ENCODE measurements at places on chromosomes 7 and 10.

GRCh38 chr7:24905996-24906770 is 73.8 kb downstream of the OSBPL3 start:
- DNase-seq, result no peak

- DNase-seq, result no peak
These were observed 410.7 kb downstream of the POM121L12 start for GRCh38 chr7:53446170-53446569.

- DNase-seq, result no peak
These were observed 6.1 kb upstream of the LAMB4 start for GRCh38 chr7:108136191-108136688.

DNA sequence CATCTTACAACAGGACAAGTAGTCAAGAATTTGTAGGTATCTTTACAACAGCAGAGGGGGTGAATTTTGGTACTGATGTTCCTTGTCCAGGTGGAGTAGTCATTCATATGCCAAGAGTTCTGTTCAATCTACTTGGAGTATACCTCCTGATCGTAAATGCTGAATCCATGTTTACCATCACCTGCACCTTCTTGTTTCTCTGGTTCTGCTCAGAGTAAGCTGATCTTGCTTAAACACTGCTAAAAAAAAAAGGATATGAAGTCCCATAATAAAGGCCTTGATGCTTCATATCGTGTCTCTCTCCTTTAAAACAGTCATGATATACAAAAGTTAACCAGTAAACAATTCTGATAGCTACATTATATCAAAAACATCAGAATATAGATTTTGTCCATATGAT is 45.3 kb upstream of the FOXP2 start:
- no peak for DNase-seq

- no peak for DNase-seq
These were observed 14.6 kb downstream of the WBP1L start for GRCh38 chr10:102758240-102758932.

DNA sequence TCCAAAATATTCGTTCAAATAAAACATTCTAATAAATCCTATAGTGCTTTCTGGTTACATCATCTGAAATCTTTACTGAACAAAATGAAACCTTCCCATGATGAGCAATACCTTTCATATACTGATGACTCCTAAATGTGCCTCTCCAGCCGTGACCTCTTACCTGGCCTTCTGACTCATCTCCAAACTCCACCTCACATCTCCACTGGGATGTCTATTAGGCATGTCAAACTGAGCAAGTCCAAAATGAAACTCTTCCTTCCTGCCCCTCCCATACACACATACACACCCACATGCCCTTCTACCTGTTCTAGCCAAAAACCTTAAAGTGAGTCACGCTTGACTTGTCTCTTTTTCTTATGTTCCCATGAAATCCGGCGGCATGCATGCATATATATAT is 22.9 kb downstream of the GSAP start:
- no peak for DNase-seq

- DNase-seq, result no peak
These were observed 110.0 kb upstream of the PDLIM1 start for GRCh38 chr10:95400787-95401186.

DNA sequence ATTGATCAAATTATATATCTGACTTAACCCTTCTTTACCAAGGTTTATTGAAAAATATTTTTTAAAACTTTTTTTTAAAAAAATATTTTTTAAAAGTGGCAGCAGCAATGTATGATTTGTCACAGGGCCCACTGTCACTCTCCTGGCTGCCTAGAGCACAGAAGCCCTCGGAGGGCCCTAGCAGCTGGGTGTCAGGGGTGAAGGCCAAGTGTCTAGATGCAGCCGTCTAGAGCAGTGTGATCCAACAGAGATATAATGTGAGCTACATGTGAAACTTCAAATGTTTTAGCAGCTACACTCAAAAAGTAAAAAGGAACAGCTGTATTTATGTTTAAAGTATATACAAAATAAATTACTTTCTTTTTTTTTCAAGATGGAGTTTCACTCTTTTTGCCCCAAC is 112.7 kb downstream of the ARHGAP22 start:
- no peak for DNase-seq

GRCh38 chr7:139648941-139649425 is 125.5 kb downstream of the CLEC2L start:
- DNase-seq, result no peak

DNA sequence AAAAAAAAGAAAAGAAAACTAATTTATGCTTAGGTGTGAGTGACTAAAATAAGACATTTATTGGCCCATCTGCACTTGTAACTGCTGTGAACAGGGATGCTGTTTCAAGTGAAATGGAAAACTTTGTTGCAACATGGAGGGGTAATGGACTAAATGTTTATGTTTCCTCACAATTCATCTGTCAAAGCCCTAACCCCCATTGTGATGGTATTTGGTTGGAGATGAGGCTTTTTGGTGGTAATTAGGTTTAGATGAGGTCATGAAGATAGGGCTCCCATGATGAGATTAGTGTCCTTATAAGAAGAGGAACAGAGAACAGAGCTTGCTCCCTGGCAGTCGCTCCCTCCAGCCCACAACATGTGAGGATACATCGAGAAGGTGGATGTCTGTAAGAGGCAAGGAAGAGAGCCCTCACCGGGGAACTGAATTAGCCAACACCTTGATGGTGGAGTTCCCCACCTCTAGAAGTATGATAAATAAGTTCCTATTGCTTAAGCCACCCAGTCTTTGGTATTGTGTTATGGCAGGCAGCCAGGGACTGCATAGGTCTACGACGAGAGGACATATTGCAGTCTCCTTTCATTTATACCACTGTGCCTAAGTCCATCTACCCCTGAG is 28.6 kb upstream of the VCL start:
- no peak for DNase-seq

DNA sequence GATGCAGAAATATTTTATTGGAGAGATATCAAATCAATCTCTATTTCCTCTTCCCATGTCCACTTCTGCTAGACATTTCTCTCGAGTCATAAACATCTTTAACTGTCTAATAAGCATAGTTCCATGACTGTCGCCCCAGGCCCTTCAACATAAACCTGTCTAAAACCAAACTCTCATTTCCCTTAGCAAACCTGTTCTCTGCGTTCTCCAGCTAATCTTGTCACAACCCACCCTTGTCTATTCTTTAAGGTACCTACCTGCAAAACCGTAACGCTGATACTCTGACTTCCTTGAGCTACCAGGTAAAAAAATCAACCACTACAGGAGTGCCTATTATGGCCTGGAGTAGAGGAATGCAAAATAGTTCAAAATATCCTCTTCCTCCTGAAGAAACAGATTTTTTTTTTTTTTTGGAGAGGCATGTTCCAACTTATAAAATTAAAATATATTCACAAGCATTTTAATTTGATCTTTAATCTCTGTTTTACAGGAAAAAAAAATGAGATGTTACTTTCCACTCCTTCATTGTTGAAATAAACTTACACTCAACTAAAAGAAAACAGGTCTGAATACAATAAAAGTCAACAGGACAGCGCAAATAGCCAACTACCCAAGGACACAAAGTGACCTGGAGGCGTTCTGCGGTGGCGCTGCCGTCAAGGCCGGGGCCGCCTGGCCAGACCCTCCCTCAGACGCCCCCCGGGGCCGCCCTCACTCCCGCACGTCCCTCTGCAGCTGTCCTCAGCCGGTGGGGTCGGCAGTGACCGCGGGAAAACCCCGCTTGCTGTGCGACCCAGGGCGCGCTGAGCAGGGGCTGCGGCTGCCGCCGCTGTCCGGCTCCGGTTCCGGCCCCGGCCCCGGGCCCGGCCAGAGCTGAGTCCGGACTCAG is 765 bp downstream of the SLC25A40 start:
- no peak for DNase-seq

GRCh38 chr7:133934262-133934976 is 192.7 kb upstream of the LRGUK start:
- DNase-seq, result no peak

- no peak for DNase-seq
These were observed 124.4 kb downstream of the AMPH start for GRCh38 chr7:38506756-38507155.

GRCh38 chr10:75170215-75170614 is 40.4 kb upstream of the VDAC2 start:
- no peak for DNase-seq

GRCh38 chr7:107387573-107388219 is 82.2 kb upstream of the GPR22 start:
- no peak for DNase-seq

DNA sequence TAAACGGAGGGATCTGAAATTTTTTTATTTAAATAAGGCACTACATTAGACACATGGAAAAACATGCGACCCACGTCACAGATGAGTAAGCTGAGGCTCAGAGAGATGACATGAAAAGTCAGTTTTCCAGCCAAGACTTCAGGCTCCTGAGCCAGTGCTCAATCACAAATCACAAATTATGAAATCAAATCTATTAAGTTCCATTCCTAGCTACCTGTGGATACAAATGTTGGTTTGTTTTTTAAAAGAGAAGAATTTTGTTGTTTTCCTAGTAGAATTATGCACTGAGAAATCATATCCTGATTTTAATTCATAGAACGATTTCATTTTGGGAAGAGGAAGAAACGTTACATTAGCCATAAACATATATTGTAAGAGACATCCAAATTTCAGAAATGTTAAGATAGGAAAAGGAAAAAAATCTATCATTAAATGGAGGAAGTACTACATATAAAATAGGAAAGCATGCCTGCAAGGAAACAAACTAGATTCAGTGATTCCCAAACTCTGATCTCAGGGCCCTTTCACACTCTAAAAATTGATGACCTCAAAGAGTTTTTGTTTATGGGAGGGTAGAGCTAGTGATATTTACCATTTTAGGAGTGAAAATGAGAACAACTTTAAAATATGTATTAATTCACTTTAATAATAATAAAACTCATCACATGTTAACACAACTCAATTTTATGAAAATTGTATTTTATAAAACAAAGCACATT is 340.4 kb downstream of the PARD3 start:
- no peak for DNase-seq

DNA sequence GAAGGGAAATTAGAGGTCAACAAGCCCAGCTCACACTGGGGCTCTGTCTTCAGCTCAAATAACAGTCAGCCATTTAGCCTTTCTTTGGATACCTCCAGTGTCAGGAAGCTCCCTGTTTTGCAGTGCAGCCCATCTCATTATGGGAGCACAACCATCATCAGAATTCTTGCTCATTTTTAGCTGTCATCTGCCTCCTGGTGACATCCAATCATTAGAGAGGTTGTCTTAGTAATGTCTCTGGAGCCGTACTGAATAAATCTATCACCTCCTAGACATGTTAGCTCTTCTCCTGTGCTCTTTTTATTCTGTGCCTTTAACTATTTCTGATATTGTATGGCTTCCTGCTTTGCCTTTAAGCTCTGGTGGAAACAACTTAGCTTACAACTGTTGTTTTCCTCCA is 74.5 kb downstream of the CHRM2 start:
- no peak for DNase-seq

DNA sequence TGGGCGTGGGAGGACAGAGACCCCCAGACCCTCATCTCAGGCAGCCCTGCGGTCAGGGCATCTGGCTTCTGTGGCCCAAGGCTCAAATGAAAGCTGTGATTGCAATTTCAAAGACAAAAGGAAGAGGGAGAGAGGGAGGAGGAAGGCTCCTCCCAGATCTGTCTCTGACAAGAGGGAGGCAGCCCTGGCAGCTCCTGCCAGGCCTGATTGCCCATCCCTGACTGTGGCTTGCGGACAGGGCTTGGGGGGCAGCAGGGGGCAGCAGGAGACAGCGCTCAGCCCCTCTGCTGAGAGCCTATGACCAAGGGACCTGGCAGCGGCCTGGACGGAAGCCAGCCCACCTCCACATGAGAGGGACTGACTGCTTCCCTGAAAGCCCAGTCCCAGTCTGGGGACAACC is 91.8 kb downstream of the PTPRN2 start:
- no peak for DNase-seq

GRCh38 chr7:50801907-50802306 is 19.2 kb upstream of the GRB10 start:
- no peak for DNase-seq

- no peak for DNase-seq
These were observed 258.7 kb downstream of the AUTS2 start for GRCh38 chr7:69857014-69857413.

DNA sequence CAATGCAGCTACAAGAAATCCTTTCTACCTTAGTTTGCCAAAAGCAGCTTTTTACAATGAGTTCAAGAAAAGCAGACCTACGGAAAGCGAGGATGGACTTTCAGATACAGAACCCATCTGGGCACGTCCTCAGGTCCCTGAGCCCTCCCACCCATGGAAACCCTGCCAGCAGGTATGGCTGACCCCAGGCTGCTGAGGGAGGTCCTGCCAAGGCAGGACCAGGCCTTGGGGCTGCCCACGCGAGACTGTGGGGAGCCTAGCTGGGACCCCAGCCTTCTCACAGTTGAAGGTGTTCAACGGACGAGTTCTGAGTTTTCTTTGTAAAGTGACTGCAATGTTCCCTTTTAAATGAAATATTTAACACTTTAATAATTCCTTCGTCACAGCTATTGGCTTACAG is 245.0 kb downstream of the MGMT start:
- no peak for DNase-seq

DNA sequence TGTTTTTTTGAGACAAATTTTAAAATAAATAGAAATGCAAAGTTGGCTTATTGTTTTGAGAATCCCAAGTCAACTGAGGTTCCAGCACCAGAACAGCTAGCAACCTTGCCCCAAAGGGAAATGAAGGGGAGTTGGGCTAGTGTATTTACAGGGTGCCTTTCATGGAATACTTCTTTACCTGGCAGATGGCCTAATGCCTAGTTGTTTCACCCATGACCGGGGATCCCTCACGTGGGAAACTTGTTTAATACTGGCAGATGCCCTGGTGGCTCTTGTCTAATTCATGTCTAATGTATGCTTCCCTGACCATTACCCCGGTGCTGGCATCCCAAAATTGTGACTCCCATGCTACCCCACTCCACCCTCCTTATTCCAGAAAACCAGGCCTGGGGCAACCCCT is 861.1 kb upstream of the ZWINT start:
- DNase-seq, result no peak

DNA sequence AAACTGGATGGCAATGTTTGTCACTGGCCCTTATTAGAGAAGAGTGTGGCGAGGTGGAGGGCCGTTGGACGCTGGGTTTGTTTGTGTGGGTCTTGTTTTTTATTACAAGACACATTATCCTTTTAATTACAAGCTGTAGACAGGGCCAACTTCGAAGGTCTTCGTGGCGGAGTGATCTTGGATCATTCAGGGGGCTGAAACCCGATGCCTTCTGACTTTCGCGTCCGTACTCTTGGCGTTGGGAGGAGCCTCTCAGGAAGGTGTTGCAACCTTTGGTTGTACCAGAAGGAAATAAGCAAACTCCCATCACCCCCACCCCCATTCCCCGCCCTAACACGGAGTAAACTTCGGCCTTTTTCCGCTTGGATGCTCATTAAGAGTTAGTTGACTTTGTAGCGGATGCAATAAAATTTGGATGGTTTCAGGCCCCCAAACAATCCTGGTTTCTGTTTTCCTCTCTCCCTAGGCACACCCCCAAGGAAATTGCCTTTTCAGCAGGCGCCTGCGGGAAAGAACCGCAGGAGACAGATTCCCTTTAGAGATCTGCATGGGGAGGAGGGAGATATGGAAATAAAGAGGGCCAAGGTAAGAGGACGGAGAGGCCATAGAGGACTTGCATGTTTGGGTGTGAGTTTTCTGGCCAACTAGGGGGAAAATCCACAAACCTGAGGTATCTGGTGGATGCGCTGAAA is 294.5 kb upstream of the NFE2L3 start:
- DNase-seq, result no peak

All from stimulated activated CD8-positive, alpha-beta memory T cell treated with anti-CD3 and anti-CD28 coated beads, Interleukin-7, amount 100 ng/mL, for 1 hour (primary cell).